Renal cortical epithelial cell (primary cell): ENCODE measurements at places on chromosomes 2 and 18.

- no peak for DNase-seq
Measured at GRCh38 chr2:127570282-127571250, 35.1 kb downstream of the MYO7B start.

- peak; percentile 50 for DNase-seq
Measured at GRCh38 chr18:63878343-63878742, 9.2 kb upstream of the SERPINB2 start.

GRCh38 chr2:140512106-140512505, 1618.7 kb downstream of the LRP1B start:
- no peak for DNase-seq

DNA sequence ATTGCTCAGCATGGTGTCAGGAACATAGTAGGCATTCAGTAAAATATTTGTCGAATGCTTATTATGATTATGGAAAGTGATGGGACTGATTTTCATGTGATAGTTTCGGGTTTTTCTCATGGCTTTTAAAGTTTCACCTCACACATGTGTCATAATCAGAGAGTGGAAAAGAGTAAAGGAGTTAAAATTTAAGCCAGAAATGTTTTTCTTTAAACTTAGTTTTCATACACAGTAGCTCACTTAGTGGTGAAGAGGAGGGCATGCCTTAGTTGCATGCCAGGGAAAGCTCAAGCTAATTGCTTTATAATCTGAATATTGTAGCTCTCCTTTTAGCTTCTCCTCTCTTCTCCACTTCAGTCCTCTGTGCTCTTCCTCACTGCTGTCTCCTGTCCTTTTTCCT, 38.0 kb downstream of the EHBP1 start:
- peak; percentile 53 for DNase-seq

GRCh38 chr2:190649035-190649797, at the start of gene NAB1:
Gene NAB1 (plus strand): TSS chr2:190649083. CDS start chr2:190659177, 10,094 bp downstream.
- DNase-seq, result no peak

DNA sequence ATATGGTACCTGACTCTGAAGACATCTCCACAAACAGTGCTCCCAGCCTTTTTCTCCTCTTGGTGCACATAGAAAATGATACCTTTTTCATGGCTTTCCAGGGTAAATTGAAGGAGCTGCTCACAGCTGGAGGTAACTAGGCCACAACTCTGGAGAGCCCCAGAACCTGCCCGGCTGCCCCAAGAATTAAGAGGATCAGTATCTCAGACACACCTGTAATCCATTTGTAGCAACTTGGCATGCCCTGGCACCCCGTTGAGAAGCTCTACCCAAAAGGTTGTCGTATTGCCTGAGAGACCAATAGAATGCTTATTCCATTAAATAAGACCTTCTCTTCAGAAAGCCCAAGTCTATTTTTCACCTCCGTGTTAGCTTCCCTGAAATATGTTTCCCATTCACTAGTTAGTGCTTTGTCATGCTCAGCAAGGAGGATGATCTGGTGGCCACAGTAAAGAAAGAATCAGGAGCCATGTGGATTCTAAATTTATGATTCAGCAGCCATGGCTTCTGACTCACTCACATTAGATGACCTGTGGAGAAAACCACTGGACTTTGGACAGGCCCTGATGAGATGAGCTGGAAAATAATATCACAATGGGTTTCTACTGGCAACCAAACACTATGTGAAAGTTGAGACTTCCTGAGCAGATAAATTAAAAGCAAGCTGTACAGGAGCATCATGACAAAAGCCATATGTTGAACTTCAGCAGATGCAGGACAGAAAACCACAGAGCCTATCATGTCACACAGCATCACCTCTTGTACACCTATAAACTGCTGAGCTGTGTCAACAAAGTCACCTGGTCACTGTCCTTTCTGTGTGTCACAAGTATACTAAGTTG, 253.3 kb upstream of the OSR1 start:
- DNase-seq, result peak; percentile 98

DNA sequence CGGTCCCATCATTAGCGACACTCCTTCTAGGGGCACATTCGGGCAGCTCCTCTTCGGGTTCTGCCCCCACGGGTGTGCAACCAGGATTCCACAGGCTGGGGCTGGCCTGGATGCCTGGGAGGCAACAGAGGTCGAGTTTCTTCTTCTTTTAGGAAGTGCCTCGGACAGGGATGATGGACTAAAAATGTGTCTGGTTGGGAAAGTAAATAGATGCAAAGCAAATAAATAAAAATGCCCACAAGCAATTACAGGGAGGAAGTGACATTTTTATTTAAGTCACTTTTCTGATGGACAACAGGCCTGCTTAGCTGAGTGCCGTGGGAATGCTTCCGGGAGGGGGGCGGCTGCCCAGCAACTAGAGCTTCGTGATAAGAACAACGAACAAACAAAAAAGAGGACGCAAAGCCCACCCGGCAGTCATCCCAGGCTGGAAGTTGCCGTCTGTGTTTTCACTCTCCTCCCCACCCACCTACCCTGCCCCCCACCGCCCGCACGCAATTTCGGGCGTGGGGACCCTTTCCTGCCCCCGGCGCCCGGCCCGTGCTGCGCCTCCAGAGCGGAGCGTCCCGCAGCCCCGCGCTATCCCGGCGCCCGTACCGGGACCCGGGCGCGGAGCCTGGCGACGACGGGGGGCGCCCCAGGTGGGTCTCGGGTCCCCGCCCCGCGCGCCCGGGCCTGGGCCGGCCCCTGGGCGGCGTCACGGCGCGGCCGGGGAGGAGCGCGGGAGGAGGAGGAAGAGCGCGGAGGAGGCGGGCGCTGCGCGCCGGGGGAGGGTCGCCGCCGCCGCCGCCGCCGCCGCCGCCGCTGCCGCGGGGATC, 412 bp upstream of the NCK2 start:
- no peak for DNase-seq

DNA sequence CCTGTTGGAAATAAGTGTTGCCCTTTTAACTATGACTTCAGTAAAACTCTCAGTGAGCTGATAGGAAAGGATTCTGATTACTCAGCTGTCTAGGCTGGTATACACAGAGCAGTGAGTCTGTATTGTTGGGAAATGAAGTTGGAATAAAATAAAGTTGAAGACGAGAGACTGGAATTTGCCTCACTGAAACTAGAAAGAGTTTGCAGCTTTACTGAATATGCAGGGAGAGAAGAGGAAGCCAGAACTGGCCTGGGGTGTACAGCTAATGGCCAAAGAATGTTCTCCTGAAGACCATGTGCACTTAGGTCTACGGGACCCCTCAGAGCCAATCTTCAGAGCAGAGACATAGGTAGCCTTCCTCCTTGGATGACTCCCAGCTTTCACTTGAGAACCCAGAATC, 26.5 kb downstream of the EIF4E2 start:
- DNase-seq, result peak; percentile 63

GRCh38 chr2:7703543-7704144, 786.4 kb downstream of the RNF144A start:
- DNase-seq, result no peak

DNA sequence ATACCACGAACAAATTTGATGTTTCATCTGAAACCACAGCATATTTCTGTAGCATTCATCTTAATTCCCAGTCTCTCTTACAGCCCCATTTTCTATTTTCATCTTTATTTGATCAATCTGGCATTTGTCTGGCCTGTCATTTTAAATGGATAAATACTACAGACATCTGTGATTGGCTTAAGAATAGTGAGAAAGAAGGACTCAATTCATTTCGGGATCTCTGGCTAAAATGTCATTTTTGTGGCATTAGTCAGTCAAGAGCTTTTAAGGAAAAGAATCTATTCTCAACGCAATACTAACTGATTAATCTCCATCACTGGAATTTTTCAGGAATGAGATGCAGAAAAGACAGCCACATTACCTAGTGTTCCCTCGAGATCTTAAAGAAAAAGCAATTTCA, 585.9 kb downstream of the IRS1 start:
- peak; percentile 92 for DNase-seq

DNA sequence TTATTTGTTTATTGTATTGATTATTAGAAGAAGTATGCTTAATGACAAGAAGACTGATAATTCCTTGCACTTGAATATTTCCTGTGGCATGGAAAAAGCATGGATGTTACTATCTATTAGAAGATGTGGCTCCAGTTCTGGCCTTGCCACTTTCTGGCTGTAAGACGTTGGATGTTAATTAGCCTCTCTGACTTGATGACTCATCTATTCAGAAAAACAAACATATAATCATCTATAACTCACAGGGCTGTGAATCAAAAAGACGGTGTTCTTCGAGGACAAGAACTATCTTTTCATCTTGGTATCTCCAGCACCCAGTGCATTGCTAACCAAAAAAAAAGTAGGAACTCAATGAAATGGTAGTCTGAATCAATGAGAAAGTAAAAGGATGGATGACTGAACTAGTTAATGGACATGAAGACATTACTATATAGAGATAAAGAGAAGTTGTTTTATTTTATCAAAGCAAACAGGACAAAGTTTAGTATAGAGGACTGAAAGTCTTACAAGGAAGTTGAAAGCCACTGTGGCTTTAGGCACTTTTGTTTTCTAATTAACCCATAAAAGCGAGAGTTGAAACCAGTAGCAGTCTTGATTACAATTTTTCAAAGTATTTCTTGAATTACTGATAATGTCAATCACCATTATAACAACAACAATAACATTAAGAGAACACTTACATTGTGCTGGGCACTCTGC, 145.3 kb downstream of the RND3 start:
- DNase-seq, result no peak

GRCh38 chr2:171718720-171719119, 31.5 kb downstream of the DYNC1I2 start:
- no peak for DNase-seq

- no peak for DNase-seq
Measured at GRCh38 chr18:5895876-5896740, 786 bp upstream of the TMEM200C start.

GRCh38 chr2:85064927-85065577, 68.1 kb upstream of the TCF7L1 start:
- DNase-seq, result no peak

DNA sequence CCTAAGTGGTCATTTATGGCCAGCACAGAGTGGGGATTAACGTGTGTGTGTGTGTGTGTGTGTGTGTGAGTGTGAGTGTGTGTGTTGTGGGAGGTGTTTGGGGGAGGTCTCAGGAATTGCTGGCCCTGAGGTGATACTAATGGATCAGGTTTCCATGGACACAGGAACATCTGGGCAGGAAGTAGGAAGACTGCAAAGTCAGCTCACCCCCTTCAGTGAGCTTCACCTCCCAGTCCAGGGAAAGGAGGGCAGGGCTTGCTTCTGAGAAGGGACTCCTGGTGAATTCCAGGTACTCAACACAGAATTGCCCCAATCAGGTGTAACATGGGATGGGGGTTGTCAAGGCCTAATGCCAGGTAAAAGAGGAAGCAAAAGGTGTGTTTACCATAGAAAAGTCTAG, 30.3 kb upstream of the IL1R1 start:
- no peak for DNase-seq

- DNase-seq, result no peak
Measured at GRCh38 chr2:65937379-65938160, 497.4 kb upstream of the MEIS1 start.

DNA sequence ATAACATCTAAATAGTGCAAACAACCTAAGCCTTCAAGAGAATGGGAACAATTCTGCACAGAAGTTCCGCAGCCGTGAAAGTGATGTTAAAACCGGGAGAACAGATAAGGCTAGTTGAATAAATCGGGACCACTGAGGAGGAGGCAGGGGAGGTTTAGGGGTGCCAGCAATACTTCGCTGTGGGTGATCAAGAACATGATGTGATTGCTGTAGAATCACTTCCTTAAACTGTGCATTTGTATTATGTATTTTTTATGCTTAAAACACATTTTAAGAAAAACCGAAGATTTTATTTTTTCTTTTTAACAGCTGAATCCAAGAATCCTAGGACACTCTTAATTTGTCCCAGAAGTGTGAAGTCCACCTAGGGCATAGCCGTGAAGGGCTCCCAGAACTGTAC, 33.6 kb downstream of the TTC32 start:
- no peak for DNase-seq

DNA sequence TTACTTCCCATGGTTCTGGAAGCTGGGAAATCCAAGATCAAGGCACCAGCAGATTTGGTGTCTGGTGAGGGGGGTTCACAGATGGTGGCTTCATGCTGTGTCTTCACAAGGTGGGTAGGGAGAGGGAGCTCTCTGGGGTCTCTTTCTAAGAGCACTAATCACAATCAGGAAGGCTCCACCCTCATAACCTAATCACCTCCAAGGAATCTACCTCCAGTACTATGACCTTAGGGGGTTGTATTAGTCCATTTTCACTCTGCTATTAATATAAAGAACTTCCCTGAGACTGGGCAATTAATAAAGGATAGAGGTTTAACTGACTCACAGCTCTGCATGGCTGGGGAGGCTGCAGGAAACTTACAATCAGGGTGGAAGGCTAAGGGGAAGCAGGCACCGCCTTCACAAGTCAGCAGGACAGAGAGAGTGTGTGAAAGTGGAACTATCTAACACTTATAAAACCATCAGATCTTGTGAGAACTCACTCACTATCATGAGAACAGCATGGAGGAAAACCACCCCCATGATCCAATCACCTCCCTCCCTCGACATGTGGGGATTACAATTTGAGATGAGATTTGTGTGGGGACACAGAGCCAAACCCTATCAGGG, 17.6 kb downstream of the TBC1D8 start:
- no peak for DNase-seq

DNA sequence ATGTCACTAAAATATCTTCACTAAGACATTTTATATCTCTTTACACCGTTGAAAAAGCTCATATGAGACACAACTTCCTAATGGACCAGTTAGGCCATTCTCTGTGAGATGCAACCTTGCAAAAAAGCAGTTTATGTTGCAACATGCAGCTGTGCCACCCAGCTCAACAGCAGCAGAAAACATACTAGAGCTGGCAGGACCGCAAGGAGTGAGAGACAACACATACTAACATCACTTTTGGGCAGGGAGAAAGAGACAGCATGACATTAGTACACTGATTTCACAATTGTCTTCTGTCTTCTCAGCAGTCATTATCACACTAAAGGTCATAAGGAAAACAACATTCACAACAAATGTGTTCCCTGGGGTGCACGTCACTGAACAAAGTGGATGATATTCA, 122.9 kb downstream of the EPB41L3 start:
- DNase-seq, result no peak

DNA sequence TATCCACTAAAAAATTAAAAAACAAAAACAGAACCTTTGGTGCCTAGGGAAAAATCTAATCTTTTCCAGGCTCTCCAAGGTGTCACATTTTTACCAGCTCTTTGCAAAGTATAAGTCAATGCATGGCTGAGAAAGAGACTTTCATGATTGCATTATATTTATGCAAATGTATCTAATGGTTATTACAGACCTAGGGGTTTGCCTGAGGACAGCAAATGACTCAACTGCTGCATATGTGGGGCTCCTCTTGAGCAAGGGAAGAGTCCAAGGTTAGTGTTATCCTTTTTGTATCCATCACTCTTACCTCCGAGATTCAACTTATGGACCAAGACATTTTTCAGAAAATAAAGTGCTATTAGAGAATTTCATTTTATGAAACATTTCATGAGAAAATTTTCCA, 33.9 kb upstream of the RMP24 start:
- DNase-seq, result peak; percentile 30

DNA sequence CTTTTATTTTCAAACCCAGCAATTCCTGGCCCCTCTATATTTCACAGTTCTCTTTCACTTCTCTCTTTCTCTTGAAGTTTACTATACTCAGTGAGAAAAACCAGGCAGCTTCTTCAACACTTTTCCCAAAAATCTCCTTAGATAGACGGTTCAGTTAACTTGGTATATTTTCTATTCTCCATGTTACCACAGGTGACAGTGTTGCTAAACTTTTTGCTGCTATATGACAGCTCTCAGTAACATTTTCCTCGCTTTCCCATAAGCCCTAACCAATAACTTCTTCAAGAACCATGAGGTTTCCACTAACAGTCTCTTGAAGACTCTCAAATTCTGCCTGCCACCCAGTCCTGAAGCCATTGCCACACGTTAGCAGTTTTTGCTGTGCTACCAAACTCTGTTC, 45.8 kb downstream of the CYBRD1 start:
- peak; percentile 23 for DNase-seq
